RKO (cell line): ENCODE measurements at places on chromosomes 16 and 17.

GRCh38 chr16:50489182-50489581, 59.0 kb upstream of the NKD1 start:
- DNase-seq = no peak

- DNase-seq = no peak
Measured at GRCh38 chr16:46730801-46731690, 17.1 kb downstream of the MYLK3 start.

GRCh38 chr16:48852951-48853350, 243.0 kb upstream of the N4BP1 start:
- no peak for DNase-seq

GRCh38 chr17:65809366-65809765, 247.9 kb upstream of the AXIN2 start:
- no peak for DNase-seq

DNA sequence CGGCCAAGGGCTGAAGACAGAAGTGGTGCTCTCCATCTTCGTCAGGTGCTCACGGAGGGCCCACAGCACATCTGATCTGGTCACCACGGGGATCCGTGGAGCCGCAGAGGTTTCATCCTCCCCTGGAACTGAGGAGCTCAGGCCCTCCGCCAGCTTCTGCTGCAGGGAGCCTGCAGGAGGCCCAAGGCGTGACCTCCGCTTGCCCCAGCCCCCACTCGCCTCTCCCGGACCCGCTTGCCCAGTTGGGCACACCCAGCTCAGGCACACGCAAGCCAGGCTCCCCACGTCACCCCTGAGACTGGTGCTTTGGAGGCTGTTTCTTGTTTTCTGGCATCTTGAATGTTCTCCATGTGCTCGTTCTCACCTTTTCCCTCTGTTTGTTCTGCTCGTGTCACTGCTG, 39.4 kb upstream of the CHMP6 start:
- DNase-seq = no peak

- no peak for DNase-seq
Measured at GRCh38 chr16:58160855-58161254, 31.7 kb upstream of the CFAP20 start.

DNA sequence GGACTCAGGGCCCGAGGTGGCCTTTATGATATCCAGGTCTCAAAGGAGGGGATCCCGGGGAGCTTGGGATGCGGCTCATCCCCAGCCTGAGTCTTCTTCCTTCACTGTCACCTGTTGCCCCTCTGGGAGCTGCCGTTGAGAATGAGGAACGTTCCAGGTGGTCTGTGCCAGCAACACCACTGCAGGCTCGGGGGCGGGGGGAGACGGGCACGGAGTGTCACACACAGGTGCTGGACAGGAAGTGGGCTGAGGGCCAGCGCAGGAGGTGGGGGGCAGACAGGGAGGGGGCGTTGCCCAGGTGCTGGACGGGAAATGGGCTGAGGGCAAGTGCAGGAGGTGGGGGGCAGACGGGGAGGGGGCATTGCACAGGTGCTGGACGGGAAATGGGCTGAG, 28.2 kb downstream of the METRNL start:
- DNase-seq = no peak

DNA sequence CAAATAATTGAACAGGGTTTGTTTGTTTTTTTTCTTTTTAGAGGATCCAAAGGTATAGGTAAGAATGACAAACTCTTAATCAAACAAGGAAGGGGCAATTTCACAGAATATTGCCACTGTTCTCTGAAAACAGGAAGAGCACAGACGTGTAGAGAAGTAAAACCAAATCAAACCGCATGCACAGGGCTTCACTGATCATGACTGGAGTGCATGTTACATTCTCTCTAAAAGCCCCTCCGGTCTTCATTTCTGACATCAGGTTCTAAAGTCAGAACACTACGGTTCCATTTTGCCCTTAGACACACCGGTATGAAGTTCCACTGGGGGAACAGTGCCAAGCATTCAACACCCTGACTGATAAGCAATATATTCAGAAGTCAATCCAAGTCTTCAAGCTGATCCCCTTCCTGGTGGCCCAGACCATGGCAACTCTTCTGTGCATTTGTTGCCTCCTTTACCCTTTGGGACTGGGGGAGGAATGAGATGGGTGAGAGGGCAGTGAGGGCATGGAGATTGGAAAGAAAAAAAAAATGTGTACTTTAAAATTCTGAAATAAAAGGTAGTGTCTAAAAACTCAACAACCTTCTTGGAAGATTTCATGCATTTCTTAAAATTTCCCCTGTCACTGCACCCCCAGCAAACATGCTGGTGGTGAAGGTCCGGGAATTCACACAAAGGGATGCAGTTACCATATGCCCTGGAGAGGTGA, 1.4 kb downstream of the MMD start:
- no peak for DNase-seq

DNA sequence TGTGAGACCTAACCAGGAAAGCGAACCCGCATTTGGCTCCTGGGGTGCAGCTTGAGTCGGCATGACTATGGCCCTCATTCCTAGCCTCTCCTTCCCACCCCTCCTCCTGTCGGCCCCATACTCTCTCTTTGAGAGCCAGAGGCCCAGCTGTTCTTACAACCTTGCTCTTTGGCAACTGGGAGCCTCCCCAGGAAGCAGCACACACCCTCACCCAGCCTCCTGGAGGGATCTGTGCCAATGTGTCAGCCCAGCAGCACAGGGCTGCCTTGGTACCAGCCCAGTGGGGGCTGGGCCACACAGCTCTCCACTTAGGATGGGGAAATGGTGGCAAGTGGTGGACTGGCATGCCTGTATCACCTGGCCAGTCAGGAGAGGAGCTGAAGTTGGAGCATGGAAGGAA, 70.3 kb upstream of the LGALS9 start:
- DNase-seq = no peak

GRCh38 chr17:80737106-80738019, 192.7 kb downstream of the RPTOR start:
- DNase-seq = no peak

GRCh38 chr17:46157443-46158062, 35.7 kb downstream of the KANSL1 start:
- no peak for DNase-seq

- DNase-seq = no peak
Measured at GRCh38 chr16:4675864-4676786, 17.2 kb upstream of the NUDT16L1 start.

DNA sequence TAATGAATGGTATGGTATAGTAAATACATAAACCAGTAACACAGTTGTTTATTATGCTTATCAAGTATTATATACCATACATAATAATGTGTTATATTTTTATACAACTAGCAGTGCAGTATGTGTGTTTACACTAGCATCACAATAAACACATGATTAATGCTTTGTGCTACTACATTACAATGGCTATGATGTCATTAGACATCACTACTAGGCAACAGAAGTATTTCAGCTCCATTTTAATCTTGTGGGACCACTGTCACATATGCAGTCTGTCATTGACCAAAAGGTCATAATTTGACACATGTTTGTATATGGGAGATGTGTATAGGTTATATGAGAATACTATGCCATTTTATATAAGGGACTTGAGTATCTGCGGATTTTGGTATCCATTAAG, 32.7 kb downstream of the TRIM37 start:
- no peak for DNase-seq

- DNase-seq = no peak
Measured at GRCh38 chr16:49504626-49505025, 131.0 kb downstream of the C16orf78 start.

DNA sequence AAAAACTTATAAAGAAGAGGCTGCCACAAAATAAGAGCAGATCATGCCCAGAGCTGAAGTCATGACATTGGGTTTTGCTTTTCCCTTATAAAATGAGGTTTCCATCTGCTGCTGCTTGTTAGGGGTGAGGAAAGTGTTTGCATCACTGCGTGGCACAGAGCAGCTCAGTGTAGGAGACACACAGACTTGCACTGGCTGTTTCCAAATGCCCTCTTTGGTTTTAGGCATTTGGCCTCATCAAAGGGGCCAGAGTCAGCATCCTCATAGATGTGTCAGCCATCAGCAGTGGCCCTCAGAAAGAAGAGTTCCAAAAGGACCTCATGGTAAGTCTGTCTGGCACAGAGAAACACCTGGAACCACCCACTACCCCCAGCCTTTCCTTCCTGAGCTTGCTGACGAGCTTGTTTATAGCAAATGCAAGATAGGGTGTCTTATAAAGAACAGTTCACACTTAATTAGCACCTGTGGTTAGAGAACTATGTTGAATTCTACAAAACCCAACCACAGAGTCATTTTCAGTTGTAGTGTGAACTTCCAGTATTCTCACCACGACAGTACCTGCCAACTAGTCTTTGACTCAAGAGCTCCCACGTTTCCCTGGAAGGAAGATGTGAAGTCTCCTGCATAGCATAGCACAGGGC, 17.0 kb downstream of the VWA3A start:
- no peak for DNase-seq

GRCh38 chr16:20334396-20334795, 7.1 kb upstream of the GP2 start:
- DNase-seq = no peak

DNA sequence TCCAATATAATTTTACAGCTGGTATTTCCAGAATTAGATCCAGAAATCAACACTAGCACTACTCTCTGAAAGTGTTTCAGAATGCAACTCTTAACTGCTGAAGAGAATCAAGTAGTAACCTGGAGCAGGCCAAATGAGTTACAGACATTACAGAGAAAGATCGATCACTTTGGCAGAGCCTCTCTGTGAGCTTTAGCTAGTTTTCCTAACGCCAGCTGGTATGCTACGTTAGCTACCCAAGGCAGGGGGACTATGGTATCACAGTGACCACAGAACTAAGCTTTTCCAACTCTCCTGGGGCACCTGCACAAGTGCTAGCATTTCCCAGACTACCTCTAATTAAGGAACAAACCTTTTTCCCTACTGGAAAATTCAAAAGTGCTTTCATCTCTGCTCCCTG, 30.4 kb downstream of the TRAF4 start:
- DNase-seq = no peak

DNA sequence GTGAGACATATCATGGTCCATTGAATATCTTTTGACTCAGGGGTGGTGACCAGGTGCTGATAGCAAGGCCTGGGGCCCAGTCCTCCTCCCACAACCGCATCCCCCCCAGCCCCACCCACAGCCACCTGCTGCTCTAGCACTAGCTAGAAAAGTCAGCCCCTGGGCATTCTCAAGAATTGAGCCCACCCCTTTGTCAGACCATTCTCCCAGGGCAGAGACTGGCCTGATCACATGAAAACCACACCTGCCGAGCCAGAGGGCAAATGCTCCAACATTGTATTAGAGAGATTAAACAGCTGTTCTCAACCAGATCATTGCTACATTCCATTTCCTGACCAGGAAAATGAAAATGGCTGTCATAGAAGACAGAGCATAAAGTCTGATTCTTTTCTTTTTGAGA, 62.4 kb downstream of the RAB11FIP4 start:
- no peak for DNase-seq

DNA sequence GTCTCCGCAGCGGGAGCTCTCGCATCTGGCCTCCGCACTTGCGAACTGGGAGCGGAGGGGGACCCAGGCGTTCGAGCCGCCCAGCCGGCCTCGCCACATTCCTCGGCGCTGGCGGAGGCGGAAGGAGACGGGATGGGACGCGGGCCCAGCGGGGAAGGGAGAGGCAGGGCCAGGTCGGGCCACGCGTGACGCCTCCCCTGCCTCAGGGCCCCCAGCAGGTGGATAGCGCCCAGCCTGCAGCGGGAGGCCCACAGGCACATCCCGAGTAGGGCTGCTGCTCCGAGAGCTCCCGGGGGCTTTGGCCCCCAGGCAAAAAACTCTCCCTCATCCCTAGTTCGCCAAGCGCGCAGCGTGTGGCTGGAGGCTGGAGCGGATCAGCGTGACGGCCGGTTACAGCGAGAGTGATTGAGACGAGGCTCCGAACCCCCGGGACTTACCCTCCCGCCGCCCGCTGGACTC, 800 bp downstream of the PLEKHH3 start:
- DNase-seq = peak; percentile 48

DNA sequence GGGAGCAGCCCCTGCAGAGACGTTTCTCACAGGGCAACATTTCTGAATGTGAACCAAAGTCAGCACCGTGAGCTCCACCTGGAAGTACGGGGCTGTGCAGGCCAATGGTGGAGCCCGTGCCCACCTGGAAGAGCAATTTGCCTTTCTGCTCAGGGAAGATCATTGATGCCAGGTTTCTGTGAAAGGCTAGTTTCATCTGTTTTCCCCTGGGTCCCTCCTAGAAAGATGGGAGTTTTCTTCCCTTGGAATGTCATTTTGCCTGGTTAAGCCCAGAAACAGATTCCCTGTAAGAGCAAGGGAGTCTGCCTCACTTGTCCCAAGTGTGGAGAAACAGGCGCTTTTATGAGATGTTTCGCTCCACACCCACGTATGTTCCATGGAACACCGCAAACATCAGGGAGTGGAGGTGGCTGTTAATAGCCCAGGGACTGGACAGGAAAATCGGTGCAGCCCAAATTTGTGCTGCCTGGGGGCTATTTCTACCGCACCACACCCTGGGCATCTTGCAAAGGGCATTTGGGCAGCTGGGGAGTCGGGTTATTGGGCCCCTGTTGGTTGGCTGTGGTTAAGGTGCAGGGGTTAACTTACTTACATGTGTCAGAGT, 2.6 kb downstream of the SLC6A4 start:
- DNase-seq = no peak

- no peak for DNase-seq
Measured at GRCh38 chr17:78977681-78977943, 2.1 kb downstream of the LGALS3BP start.

- DNase-seq = no peak
Measured at GRCh38 chr16:68642047-68642435, 3.1 kb upstream of the CDH3 start.

DNA sequence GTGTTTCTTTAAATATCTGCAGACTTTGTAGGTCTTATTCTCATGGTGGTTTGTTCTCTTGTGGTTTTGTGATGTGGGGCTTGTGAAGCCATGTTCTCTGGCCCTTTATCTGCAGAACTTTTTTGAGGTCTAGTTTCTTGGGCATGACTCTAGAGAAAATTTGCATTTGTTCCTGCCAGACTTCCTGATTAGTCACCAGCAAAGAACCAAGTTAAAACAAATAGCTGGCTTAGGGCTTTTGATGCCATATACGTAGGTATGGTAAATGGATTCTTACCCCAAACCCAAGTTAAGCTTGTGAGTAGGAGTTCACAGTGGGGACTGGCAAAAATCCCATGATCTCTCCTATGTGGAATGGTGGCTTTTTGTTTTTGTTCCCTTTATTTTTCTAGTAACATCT, 68.7 kb upstream of the IRX3 start:
- no peak for DNase-seq

DNA sequence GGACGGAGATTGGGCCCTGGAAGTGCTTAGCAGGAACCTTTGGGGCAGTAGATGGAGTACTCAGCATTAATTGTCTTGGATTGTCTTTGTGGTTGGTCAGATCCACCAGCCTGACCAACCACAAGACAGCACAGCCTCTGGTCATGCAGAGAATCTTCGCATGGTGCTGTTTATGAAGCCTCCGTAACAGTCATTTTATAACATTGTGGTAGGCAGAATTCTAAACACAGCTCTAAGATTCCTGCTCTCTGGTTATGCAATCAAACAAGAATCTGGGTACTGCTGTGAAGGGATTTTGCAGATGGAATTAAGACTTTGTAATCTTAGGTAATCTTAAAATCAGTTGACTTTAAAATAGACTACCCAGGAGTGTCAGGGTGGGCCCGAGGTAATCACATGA, 312.2 kb upstream of the GOT2 start:
- no peak for DNase-seq

- DNase-seq = no peak
Measured at GRCh38 chr16:1655269-1655807, 22.7 kb upstream of the JPT2 start.

GRCh38 chr16:67673712-67674580, 7.3 kb downstream of the C16orf86 start:
- no peak for DNase-seq
